Activated CD4-positive, alpha-beta T cell treated with anti-CD3 and anti-CD28 coated beads, Interleukin-2, Interleukin-4, amounts not matched to agents 100 ng/mL and 50 ng/mL, durations not matched to agents 16 hours and 8 hours (primary cell): ENCODE measurements at places on chromosomes 11 and 22.

DNA sequence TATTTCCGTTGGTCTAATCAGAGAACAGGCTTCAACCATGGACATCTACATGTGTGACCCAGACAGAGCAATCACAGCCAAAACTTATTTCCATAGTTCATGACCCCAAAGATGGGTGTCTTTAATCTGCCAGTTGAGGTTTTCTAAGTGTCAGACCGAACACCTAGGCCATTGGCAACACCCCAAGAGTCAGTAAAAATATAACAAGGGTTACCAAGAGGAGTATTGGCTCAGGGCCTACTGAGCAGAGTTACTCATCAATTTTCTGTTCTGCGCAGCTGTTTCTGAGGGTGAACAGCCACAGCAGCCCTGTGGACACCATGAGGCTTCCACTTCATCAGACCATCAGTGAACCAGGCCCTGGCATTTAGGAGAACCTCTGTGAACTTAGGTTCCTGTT, 18.8 kb downstream of the GUCD1 start:
- no peak for DNase-seq

- no peak for DNase-seq
Observed at GRCh38 chr11:61541598-61541997, 33.0 kb downstream of the LRRC10B start.

- no peak for DNase-seq
Observed at GRCh38 chr11:11520231-11521015, 101.4 kb downstream of the GALNT18 start.

GRCh38 chr11:72239313-72239848, 4.6 kb downstream of the PHOX2A start:
- no peak for DNase-seq

GRCh38 chr22:35488513-35488912, 52.1 kb upstream of the RASD2 start:
- no peak for DNase-seq

GRCh38 chr22:38835888-38836301, 7.9 kb downstream of the NPTXR start:
- no peak for DNase-seq

- no peak for DNase-seq
Observed at GRCh38 chr11:107251298-107251697, 206.3 kb downstream of the CWF19L2 start.

DNA sequence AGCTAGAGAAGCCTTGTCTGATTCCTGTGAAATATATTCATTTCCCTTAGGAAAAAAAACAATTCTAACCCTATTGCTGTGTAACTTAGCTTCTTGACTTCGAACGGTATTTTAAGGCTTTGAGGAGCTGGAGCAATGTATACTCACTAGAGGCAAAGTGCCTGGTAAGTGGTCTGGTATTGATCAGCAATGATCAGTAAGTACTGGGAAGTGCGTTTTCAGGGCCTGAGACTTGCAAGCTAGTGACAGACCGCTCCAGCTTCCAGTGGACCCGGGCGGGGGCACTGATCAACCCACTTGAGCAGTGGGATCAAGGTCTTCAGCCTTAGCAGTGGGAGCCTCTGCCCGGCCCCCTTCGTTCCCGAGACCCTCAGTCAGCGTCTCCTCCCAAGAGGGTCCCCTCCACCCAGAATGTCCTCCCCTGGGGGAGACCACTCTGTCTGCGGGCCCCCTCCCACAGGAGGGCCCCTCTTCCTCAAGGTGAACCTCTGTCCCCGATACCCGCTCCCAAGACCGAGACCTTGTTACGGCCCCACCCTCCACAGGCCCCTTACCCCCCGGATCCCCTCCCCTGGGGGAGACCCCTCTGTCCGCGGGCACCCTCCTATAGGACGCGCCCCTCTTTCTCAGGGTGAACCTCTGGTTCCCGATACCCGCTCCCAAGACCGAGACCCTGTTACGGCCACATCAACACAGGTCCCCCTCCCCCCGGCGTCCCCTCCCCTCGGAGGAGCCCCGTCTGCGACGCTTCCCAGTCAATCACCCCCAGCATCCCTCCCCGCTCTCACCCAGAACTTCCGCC, 452 bp upstream of the ATXN10 start:
- DNase-seq = no peak

- no peak for DNase-seq
Observed at GRCh38 chr11:75954039-75954438, 139.0 kb downstream of the UVRAG start.

GRCh38 chr22:45942787-45943493, 34.0 kb downstream of the WNT7B start:
- no peak for DNase-seq

DNA sequence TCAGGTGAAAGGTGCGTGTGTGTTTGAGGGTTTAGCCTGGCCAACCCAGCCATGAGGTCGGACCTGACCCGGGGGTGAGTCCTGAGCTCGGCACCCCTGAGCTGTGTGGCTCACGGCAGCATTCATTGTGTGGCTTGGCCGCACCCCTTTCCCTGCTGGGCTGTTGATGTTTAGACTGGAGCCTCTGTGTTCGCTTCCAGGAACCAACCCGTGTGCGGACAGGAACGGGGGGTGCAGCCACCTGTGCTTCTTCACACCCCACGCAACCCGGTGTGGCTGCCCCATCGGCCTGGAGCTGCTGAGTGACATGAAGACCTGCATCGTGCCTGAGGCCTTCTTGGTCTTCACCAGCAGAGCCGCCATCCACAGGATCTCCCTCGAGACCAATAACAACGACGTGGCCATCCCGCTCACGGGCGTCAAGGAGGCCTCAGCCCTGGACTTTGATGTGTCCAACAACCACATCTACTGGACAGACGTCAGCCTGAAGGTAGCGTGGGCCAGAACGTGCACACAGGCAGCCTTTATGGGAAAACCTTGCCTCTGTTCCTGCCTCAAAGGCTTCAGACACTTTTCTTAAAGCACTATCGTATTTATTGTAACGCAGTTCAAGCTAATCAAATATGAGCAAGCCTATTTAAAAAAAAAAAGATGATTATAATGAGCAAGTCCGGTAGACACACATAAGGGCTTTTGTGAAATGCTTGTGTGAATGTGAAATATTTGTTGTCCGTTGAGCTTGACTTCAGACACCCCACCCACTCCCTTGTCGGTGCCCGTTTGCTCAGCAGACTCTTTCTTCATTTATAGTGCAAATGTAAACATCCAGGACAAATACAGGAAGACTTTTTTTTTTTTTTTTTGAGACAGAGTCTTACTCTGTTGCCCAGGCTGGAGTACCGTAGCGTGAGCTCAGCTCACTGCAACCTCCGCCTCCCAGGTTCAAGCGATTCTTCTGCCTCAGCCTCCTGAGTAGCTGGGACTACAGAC, 53.9 kb upstream of the PPP6R3 start:
- no peak for DNase-seq

- DNase-seq = no peak
Observed at GRCh38 chr11:119832202-119832935, 103.4 kb upstream of the NECTIN1 start.

DNA sequence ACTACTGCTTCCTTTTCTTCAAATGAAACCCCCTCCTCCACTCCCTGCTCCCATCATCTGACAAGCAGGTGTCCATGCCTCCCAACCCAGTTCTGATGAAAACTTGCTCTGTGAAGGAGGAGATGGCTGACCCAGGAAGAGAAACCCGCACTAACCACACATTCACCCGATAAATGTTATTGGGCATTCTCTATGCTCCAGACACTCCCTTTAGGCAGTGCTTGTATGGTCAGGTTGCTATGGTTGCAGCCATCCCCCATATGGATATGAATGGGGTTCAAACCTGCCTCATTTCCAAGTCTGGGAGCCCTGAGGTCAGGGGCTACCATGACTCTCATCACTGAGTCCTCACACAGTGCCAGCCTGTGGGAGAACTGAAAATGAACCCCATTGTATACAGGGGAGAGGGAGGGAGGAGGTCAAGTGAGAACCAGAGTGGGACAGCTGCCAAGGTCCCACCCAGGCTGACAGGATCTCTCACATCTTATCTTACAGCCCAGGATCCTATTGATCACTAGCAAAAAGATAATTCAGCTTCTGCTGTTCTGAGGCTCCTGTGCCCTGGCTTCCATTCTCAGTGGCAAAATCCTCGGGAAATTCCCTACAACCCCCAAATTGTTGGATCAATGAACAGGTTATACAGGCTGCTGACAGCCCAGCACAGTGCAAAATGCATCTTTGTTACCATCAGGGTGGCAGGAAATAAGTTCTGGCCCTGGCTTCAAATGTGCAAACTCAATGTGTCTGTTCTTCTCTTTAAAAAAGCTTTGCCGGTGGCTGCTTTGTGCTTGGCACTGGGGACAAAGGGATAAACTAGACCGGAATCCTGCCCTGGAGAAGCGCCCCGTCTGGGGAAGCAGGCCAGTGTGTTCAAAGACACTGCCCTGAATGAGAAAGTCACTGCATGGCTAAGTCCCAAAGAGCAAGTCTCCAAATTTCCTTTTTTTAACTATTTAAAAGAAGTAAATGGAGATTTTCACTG, 22.7 kb upstream of the ACER3 start:
- no peak for DNase-seq

DNA sequence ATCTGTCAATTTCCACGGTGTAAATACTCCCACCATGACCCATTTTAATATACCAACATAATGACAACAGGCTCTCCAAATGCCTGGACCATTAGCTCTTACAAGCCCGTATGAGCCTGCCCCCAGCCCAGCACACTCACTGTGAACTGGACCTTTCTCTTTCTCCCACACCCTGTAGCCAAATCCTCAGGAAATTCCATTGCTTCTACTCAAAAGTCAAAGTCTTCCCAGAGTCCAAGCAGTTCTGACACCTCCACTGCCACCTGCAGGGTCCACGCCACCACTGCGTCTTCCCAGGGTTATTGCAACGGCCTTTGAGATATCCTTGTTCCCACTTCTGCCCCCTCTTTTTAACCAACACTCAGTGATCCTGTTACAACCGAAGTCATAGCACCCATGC, 110.1 kb upstream of the ASPHD2 start:
- no peak for DNase-seq

DNA sequence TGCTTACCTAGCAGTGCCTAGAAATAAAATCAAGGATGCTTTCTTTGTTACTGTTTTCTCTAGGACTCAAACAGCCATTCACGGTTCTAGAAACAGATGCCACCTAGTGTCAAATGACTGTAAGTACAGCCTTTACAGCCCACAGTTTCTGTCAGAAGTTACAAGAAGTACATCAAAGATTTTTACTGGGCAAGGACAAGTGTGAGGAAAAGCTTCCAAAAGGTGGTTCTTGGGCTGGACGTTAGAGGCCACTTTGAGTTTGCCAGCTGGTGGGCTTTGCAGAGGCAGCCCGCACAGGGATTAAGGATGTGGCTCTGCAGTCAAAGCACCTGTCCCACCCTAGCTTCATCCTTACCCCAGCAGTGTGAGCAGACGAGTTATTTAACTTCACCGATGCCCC, 6.9 kb downstream of the KMT5B start:
- DNase-seq = peak; percentile 60

- no peak for DNase-seq
Observed at GRCh38 chr11:131371791-131372104, 1.3 kb downstream of the NTM start.

GRCh38 chr11:18265949-18266348, at the start of gene SAA1:
Gene SAA1, plus strand, starts transcription at chr11:18266264. Its CDS starts 624 bp downstream, at chr11:18266888.
- DNase-seq = no peak

DNA sequence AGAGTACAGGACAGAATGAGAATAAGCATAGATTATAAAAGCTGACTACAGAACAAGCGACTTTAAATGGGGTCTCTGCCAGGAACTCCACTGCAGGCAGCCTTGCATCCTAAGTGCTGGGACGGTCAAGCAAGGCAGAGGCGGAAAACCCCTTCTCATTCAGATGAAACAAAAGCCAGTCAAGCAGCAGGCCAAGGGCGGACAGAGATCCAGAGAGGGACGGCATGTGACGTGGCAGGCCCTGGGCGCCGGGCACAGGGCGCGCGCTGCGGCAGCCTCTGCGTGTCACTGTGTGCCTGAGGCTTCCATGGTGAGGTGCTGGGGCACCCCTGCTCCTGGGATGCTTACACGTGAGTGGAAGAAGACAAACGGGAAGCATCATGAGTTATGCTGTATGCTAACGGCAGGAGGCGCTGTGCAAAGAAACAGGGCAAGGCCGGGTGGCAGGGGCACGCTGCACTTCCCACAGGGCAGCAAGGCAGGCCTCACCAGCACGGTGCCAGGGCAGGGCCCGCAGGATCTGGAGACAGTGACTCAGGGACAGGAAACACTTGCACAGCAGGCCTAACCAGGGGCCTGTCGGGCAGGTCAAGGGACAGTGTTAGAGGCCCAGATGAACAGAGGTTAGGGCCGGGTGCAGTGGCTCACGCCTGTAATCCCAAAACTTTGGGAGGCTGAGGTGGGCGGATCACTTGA, 6.2 kb downstream of the TOLLIP start:
- DNase-seq = no peak

DNA sequence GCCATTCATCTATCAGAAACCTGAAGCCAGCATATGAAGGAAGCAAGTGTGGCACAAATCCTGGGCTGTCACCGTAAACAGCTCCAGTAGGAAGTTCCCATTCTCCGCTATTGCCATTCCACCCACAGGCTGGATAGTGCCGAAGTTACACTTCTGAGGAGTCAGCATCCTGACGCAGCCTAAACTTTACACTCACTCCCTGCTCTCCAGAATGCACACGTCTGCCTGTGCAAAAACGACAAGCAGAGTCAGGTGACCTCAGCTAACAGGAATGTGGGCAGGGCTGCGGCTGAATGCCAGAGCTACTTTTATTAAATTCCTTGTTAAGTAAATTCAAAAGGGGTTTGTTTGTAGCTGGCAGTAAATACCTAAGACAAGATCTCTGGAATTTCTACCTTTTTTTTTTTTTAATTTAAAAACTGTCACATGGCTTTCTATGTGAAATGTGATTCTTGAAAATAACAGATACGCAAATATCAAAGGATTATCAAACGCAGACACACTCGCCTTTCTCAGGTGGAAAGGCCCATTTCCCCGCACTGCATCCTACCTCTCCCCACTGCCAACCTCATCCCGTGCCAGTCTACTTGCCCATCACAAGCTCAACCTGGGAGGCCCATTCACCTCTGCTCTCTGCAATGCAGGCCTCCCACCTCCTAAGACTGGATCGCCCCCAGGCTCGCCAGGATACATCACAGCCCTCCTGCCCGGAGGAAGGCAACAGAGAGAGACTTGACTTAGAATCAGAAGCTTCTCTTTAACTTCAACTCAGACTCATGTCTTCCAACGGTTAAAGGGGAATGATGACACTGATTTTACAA, 33.5 kb downstream of the NFRKB start:
- DNase-seq = no peak

- DNase-seq = no peak
Observed at GRCh38 chr11:126548581-126549550, 193.4 kb downstream of the ST3GAL4 start.

GRCh38 chr11:20050551-20051333, 109.5 kb downstream of the DBX1 start:
- DNase-seq = no peak

- no peak for DNase-seq
Observed at GRCh38 chr11:96187822-96188221, 155.2 kb downstream of the MAML2 start.

- no peak for DNase-seq
Observed at GRCh38 chr22:43001271-43002201, 13.4 kb downstream of the PACSIN2 start.

- DNase-seq = no peak
Observed at GRCh38 chr22:28902490-28902889, 19.1 kb downstream of the ZNRF3 start.

DNA sequence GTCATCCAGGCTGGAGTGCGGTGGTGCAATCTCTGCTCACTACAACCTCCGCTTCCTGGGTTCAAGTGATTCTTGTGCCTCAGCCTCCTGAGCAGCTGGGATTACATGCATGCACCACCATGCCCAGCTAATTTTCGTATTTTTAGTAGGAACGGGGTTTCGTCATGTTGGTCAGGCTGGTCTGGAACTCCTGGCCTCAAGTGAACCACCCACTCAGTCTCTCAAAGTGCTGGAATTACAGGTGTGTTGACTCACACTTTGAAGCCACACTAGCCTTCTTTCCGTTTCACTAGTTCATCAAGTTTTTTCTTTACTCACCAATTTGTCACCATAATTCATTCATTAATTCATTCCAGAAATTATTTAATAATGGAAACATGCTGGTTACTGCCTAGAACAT, 298.4 kb upstream of the MTNR1B start:
- no peak for DNase-seq
